A375 (cell line): ENCODE measurements at places on chromosomes 1 and 21. TPM values are rescaled to one million over a fixed set of nuclear protein-coding genes. Genes with fewer than 3 reads are reported as not detected.

The GSTM3 gene
- total RNA-seq = 20.8 and 31.4 TPM in 2 replicates

The SLC50A1 gene
- 68.9 and 72.0 TPM in 2 replicates for total RNA-seq

The BATF3 gene
- total RNA-seq = 4.9 and 5.9 TPM in 2 replicates

The DPH5 gene
- 23.2 and 26.0 TPM in 2 replicates for total RNA-seq

The IL19 gene
- not detected in 2 replicates for total RNA-seq

The PEF1 gene
- 68.5 and 70.2 TPM in 2 replicates for total RNA-seq

The MTX1 gene
- 125 and 141 TPM in 2 replicates for total RNA-seq

The DNAI4 gene
- total RNA-seq = not detected in 2 replicates

The IFNLR1 gene
- 2.0 and 2.2 TPM in 2 replicates for total RNA-seq

The MAP1LC3C gene
- total RNA-seq = 0.23 and 0.24 TPM in 2 replicates

The SERINC2 gene
- 20.3 and 22.6 TPM in 2 replicates for total RNA-seq

The SELL gene
- total RNA-seq = 0.15 and 0.53 TPM in 2 replicates

The ASCL5 gene
- not detected in 2 replicates for total RNA-seq

The DPT gene
- total RNA-seq = not detected in 2 replicates

The TDRD10 gene
- not detected in 2 replicates for total RNA-seq

The NR5A2 gene
- 0.37 and 0.60 TPM in 2 replicates for total RNA-seq

The ETNK2 gene
- 14.2 and 16.4 TPM in 2 replicates for total RNA-seq

The POLR3GL gene
- 19.6 and 22.0 TPM in 2 replicates for total RNA-seq

The DCDC2B gene
- not detected in 2 replicates for total RNA-seq

The CFHR2 gene
- not detected in 2 replicates for total RNA-seq

The SLC5A3 gene
- 13.7 and 14.8 TPM in 2 replicates for total RNA-seq

The CHODL gene
- not detected in 2 replicates for total RNA-seq

The PRAMEF25 gene
- not detected in 2 replicates for total RNA-seq

The E2F2 gene
- total RNA-seq = 8.0 and 9.4 TPM in 2 replicates

The SLFNL1 gene
- total RNA-seq = 0.21 TPM in 1 of 2 replicates, not detected in the other

The HTR6 gene
- total RNA-seq = 0.15 and 0.27 TPM in 2 replicates

The FCGR3A gene
- total RNA-seq = not detected in 2 replicates

The MROH9 gene
- total RNA-seq = not detected in 2 replicates

The SSX2IP gene
- 14.9 and 18.2 TPM in 2 replicates for total RNA-seq

The S100A3 gene
- total RNA-seq = 13.9 and 14.8 TPM in 2 replicates

The S100A16 gene
- total RNA-seq = 436 and 451 TPM in 2 replicates

The EXO1 gene
- 73.6 and 78.8 TPM in 2 replicates for total RNA-seq

The IVL gene
- 0.08 TPM in 1 of 2 replicates, not detected in the other for total RNA-seq

The ADORA3 gene
- not detected in 2 replicates for total RNA-seq

The SMCP gene
- not detected in 2 replicates for total RNA-seq

The ESRRG gene
- 0.53 and 0.57 TPM in 2 replicates for total RNA-seq

The SLC26A9 gene
- 0.16 TPM in 1 of 2 replicates, not detected in the other for total RNA-seq

The PRAMEF10 gene
- total RNA-seq = not detected in 2 replicates

The TFF2 gene
- total RNA-seq = 2.3 and 2.8 TPM in 2 replicates
